Stimulated activated CD4-positive, alpha-beta T cell treated with anti-CD3 and anti-CD28 coated beads, Interleukin-12 subunit alpha, Interleukin-12 subunit beta, amount 100 ng/mL, for 24 hours (primary cell): ENCODE measurements at places on chromosomes 5 and 9.

- no peak for DNase-seq
These were observed 32.1 kb downstream of the EXOC3 start for GRCh38 chr5:474840-475661.

GRCh38 chr9:98494852-98495251 lies 213.9 kb downstream of the GABBR2 start:
- no peak for DNase-seq

- DNase-seq = no peak
These were observed 59.8 kb downstream of the PHF2 start for GRCh38 chr9:93636172-93636661.

DNA sequence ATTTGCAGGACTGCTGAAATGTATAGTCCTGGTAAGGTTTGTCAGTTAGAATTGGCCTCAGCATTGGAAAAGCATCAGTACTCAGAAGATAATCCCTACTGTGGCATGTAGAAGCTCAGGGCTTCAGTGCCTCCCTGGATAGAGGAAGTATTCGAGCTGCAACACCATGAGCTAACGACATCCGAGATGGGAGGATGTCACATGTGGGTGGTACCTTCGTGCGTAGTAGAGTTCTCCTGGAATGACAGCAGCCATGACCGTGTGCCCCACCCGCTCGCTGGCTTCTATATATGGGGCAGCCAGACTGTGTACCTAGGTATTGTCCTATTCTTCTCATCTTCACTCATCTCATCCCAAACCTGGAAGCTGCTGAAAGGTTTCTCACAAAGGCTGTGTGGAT lies 345.8 kb upstream of the KLF9 start:
- DNase-seq = no peak

GRCh38 chr5:78671609-78672008 lies 23.0 kb upstream of the LHFPL2 start:
- no peak for DNase-seq
